Activated naive CD4-positive, alpha-beta T cell treated with anti-CD3 and anti-CD28 coated beads for 36 hours (primary cell): ENCODE measurements at places on chromosomes 13 and 19.

DNA sequence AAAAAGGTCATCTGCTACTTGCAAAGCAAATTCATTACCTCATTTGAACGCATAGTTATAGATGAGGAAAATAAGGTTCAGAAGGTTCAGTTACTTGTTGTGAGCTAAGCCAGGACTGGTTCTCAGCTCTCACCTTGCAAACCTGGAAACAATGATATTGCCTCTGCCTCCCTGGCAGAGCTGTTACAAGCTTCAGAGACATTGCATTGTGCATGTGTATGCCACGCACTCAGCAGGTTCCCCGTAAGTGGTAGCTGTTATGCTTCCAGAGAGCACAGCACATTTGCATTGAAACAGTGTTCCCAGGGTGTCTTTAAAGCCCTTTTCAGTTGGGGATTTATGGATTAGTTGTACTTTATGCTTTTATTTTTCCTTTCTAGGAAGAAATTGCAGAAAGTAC is 80.6 kb downstream of the DGKH start:
- no peak for DNase-seq

DNA sequence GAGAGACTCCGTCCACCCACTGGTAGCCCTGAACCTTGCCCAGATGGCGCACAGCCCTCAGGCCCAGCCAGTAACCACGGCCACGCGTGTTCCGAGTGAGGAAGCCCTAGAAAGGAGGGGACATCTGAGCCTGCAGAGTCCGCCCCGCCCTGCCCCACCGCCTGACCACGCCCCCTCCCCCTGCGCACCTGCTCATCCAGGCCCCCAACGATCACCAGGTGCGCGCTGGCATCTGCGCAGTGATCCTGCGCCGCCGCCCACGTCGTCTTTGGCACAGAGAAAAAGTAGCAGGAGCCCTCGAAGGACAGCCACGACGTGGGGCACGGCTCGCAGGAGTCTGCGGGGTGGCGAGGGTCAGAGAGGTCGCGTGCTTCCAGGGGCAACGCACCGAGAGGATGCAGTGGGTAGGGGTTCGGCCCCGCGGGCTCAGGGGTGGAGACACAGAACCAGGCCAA is 2.1 kb downstream of the CLEC4G start:
- DNase-seq, result no peak

GRCh38 chr19:47633996-47634395 is 25.1 kb downstream of the BICRA start:
- DNase-seq, result no peak

DNA sequence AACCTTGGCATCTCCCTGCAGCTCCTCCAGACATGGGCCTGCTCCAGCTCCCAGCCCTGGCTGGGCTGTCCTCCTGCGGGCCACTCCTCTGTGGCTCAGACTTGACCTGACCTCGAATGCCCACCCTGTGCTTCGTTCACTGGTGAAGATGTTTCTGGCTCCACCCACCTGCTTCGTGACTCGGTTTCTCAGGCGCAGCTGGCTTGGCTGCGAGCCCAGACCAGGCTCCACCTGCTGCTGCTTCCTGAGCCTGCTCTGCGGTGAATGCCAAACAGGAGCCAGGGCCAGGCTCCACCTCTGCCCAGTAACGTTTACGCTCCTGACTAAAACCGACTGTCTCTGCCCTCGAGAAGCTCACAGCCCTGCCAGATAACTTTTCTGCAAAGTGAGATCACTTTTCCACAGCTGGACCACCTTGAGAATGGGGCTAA is 8.9 kb upstream of the RSPH6A start:
- no peak for DNase-seq

- no peak for DNase-seq
These were observed 206.1 kb downstream of the SUCLA2 start for GRCh38 chr13:47794963-47795362.

DNA sequence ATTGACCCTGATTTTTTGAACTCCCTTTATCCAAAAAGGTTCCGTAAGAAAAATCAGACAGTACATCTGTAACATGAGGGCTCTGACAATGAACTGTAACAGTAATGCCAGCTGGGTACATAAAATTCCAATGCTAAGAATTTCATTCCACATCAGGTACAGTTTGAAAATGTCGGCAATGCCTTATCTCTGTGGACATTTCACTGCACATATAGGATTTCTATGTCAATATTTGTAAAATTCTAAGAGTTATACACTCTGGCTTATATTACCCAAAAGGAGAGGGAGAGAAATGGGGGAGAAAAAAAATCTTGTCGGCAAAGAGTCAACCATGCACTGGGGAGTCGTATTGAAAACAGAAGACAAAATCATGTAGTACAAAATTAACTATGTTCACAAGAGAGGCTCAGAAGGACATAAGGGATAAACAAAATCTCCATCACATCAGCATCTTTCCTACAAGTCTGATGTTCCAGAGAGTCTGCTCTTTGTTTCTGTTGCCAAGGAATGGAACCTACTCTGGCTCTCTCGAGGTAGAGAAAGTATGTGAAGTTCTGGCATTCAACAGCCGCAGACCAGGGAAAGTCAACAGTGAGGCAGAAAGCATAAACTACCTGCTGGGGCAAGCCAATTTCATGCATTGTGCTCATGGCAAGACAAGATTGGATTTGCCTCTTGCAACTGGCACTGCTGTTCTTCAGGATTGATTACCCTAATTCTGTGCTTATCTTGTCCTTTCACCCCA is 72.4 kb downstream of the STARD13 start:
- DNase-seq, result no peak

DNA sequence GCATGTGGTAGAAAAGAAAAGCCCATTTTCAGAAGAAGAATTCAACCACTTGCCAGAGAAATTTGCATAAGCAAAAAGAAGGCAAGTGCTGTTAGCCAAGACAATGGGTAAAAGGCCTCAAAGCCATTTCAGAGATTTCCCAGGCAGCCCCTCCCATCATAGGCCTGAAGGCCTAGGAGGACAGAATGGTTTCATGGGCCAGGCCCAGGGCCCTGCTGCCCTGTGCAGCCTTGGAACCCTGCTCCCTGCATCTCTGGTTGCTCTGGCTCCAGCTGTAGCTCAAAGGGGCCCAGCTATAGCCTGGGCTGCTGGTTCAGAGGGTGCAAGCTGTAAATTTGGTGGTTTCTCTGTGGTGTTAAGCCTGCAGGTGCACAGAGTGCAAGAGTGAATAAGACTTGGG is 212.8 kb downstream of the EFNB2 start:
- DNase-seq, result no peak

DNA sequence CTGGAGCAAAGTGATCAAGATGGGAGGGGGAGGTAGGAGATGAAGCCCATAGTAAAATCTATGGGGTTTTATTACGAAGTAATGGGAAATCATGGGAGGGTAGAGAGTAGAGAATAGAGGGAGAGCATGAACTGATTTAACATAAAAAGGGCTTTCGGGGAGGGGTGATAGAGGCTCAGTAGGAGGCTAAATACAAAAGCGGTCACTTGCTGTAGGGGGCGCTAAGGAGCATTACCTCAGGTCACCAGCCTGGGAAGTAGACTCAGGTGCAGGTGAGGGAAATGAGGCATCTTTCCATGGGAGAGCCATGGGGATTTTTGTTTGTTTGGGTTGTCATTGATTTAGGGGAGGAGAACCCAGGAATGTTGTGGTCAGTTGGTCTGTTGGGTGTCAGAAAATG is 14.1 kb downstream of the KRTDAP start:
- DNase-seq, result peak; percentile 47

DNA sequence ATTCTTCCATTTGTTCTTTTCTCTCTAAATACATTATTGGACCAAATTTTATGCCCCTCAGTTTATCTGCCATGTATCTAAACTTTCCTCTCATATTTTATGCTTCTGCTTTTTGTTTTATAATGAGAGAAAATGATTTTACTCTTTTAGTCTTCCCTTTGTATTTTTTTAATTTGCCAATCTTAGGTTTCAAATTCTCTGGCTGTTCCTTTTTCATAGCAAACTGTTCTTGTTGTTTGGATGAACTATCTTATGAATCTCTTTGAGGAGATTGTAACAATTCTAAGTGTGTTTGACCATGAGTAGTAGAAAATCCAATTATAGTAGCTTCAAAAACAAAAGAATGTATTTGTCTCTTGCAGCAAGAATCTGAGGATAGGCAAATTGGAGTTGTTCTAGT is 290.5 kb downstream of the NDFIP2 start:
- DNase-seq, result no peak

DNA sequence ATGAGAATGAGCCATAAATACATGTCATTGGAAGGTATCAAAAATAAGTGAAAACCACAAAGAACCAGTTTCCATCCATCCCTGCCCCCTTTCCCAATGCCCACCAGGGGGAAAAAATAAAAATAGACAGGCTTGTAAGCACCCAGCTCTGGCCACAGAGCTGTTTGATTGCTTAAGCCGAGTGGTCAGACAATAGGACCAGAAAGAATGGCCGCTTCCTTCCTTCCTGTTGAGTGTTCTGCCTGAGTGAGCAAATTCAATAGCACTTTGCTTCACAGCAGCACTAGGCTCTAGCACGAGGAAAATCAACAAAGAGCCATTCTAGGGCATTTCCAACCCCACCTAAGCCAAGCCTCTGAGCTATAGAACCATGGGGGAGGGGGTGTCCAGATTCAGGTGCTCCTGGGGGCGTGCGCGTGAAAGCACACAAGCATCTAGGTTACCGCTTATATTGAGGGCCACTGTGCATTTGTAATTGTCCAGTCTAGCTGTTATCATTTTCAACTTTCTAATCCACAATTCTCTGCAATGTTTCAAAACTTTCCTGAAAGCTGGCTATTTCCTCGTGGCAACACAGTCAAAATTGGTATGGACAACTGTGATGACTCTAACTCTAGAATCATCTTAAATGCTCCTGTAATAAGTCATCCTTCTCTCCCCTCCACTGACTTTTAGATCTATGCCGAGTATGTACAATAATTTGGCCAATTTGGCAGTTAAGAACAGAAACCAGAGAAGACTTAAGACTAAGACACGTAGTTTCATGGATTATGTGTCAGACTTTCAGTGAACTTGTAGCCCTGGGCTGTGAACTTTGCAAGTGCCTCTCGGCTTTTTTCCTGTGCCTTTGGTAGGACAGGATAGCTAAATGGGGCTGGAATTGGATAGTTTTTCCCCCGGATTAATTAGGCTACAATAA is 64.3 kb downstream of the SPRY2 start:
- no peak for DNase-seq

GRCh38 chr19:38183251-38183897 is 40.6 kb downstream of the DPF1 start:
- no peak for DNase-seq

- DNase-seq, result no peak
These were observed 11.9 kb downstream of the CDADC1 start for GRCh38 chr13:49259586-49259985.

GRCh38 chr19:34979819-34980640 is 16.0 kb upstream of the ZNF792 start:
- DNase-seq, result no peak

- no peak for DNase-seq
These were observed 6.3 kb downstream of the PLIN3 start for GRCh38 chr19:4861147-4861546.

DNA sequence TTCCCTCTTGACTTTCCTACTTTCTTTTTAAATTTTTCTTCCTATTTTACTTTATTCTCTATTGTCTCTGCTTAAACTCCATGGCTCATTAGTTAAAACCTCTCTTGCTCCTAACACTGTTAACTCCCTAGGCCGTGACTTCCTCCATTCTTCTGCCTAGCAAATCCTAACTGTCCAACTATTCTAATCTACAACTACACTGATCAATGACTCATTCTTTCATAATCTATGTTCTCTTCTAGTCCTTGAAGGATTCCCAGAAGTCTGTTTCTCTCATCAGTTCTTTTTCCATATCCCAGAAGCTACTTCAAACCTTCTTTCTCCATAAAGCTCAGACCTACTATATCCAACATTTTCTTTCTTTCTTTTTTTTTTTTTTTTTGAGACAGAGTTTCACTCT is 66.9 kb downstream of the MICU2 start:
- DNase-seq, result no peak

DNA sequence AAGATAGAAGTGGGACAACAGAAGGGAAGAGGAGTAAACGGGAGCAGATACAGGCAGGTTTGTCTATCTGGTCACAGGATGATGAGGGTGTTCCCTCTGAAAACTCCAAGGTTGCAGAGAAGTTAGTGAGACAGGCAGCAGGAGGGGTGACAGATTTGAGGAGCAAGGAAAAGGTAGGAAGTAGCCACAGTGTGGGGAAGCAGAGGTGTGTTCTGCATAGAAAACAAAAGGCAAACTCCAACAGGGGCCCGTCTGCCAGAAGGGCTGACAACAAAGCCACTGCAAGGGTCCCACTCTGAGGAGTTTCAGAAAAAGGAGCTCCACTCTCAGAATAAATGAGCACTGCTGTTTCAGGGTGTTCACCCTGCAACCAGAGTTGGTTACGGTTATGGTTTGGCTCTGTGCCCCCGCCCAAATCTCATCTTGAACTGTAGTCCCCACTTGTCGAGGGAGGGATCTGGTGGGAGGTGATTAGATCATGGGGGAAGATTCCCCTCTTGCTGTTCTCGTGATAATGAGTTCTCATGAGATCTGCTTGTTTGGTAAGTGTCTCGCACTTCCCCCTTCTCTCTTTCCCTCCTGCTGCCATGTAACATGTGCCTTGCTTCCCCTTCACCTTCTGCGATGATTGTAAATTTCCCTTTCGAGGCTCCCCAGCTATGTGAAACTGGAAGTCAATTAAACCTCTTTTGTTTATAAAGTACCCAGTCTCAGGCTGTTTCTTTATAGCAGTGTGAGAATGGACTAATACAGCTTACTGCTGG is 32.1 kb downstream of the SMAD9 start:
- DNase-seq, result no peak

DNA sequence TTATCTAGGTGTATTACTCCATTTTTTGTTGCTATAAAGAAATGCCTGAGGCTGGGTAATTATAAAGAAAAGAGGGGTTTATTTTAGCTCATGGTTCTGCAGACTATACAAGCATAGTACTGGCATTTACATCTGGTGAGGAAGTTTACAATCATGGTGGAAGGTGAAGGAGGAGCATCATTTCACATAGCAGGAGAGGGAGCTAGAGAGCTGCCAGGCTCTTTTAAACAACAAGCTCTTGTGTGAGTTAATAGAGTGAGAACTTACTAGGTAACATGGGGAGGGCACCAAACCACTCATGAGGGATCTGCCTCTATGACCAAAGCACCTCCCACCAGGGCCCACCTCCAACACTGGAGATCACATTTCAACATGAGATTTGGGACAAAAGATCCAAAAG is 221.7 kb upstream of the GPC6 start:
- no peak for DNase-seq

DNA sequence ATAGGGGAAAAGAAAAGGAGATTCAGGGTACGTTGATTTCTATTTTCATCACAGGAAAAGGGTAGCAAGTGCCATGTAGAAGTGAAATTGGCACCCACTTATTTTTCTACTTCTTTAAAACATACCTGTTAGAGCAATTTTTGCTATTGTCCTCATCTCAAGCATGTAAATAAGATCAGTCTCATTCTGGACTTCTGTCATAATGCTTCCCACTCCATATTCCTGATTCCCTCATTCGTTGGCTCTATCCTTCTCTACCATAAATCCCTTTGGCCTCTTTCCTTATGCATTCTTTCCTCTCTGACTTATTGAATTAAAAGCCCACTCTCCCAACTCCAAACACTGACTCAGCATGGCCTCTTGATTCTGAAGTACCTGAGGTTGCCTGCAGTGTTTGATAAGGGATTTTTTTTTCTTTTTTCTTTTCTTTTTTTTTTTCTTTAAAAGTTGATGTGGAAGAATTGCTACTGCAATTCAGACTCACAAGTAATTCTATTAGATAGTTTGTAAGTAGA is 465.7 kb downstream of the SLITRK6 start:
- no peak for DNase-seq
